ENCODE measurements at places on chromosomes 7 and 10.
A peak's percentile ranks its signal among the peaks of the same experiment; 100 is the strongest.

GRCh38 chr10:124168991-124169802 lies 75.8 kb upstream of the CHST15 start:
- DNase-seq, result no peak

- DNase-seq, result no peak
These were observed 3.3 kb downstream of the AVPI1 start for GRCh38 chr10:97683556-97684367.

DNA sequence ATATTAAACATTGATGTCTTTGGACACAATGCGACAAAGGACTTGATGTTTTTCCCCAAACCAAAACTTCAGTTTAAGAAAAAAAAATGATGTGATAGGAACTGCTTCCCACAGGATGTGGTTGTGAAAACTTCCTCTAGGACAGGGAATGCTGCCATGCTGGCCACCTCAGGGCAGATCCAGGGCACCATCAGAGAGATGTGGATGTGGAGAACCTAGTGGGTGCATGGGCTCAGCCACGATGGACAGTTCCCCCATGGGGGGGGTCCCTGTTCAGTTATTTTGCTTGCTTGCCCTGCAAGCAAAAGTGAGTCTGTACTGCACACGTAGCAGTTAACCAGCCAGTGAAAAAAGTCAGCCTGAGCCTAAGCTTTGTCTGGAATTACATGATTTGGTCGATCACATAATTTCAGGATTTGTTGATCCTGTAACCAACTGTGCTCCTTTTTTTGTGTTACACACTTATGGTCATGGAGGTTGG lies 36.3 kb downstream of the LAMB4 start:
- DNase-seq, result no peak

DNA sequence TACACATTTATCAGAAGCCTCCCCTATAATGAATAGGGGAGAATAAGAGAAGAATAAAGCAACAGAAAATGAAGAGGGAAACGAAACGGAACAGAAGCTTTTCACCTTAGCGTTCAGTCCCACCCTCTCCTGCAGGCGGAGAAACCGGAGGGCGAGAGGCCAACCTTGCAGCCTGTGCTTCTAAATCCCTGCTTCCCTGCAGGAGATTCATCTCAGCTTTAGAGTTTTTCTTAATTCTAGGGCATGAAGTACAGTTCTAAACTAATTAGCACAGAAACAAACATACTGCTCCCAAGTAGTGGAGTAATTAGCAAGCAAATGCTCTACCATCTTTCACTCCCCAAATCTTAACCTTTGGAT lies 107.2 kb downstream of the CUBN start:
- DNase-seq, result no peak

DNA sequence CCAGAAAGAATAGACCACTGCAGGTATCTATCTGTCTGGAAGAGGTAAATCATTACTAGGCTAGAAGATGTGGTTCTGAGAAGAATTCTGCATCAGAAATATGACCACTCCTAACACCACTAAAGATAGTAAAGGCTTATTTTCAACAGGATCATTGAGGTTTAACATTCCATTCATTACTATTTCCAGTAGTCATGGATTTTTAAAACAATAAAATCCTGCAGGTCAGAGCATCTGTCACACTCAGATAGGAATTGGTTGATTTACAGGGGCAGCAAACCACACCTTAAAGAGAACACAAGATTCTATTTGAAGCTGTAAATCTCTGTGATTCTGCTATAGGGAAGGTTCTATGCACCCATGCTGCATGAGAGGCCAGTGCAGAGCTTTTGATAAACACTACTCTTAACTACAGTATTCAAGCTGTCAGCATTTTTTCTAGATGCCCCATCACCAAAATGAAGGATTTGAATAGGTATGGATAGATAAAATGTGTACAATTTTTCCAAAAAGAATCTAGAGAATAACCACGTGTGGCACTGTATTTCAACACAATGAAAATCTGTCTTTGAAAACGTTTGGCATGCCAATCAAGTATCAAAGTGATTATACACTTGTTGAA lies 14.6 kb downstream of the LRRC17 start:
- no peak for DNase-seq

DNA sequence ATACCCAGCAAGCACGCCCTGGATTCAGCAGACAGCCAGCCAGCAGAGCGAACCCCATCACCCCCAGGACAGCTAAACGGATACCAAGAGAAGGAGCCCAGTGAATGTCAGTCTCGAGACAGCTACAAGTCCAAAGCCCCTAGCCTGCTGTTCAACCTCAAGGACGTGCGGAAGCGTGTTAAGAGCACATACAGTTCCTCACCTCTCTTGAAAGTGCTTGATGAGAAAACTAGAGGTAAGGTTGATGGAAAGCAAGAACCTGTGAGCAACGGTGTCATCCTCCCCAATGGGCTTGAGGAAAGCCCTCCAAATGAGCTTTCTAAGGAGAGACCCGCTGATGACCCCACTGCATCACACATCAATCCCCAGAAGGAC lies 24.9 kb downstream of the C10orf71 start:
- DNase-seq, result no peak

GRCh38 chr7:19016140-19016539 lies 101.3 kb downstream of the TWIST1 start:
- no peak for DNase-seq

DNA sequence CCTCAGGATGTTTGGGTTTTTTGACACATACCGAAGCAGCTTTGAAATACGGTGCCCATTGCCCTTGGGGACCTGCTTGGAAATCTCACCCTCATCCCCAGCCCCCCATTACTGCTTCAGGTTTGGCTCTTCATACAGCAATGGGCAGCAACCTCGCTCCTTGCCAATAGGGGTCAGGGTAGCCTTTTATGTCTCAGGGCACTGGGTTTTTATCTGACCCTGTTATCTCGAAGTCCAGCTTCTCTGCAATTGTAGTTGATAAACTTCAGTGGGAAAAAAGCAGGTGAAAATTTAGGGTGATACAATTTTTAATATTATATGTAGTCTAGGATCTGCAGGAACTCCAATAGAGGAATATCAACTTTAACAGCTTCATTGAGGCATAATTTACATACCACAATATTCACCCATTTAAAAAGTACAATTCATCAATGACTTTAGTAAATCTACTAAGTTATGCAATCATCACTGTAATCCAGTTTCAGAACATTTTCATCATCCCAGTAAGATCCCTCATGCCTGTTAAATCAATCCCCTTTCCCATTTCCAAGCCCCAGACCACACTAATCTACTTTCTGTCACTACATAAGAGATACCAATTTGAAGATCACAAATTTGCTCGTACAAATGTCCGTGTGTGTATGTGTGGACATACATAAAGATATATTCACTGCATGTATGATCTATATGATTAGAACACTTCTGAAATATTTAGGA lies 386.2 kb downstream of the KCNMA1 start:
- no peak for DNase-seq

GRCh38 chr10:35433851-35434426 lies 97.6 kb downstream of the CCNY start:
- no peak for DNase-seq

DNA sequence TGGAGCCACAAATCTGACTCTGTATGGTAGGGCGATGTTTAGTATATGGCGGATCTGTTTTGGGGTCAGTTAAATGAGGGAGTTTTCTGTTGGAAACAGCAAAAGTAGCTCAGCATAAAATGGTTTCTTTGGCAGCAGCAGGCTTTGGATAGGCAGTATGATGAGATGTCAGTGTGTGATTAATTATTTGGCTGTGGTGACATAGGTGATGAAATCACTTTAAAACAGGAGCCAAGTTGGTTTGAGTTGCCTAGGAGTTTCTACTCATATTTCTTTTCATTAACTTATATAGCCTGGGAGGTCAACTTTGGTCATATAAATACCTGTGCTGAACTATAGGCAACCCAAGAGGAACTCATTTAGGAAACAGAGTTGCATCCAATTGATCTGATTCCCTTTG lies 291.2 kb downstream of the LRMDA start:
- no peak for DNase-seq

DNA sequence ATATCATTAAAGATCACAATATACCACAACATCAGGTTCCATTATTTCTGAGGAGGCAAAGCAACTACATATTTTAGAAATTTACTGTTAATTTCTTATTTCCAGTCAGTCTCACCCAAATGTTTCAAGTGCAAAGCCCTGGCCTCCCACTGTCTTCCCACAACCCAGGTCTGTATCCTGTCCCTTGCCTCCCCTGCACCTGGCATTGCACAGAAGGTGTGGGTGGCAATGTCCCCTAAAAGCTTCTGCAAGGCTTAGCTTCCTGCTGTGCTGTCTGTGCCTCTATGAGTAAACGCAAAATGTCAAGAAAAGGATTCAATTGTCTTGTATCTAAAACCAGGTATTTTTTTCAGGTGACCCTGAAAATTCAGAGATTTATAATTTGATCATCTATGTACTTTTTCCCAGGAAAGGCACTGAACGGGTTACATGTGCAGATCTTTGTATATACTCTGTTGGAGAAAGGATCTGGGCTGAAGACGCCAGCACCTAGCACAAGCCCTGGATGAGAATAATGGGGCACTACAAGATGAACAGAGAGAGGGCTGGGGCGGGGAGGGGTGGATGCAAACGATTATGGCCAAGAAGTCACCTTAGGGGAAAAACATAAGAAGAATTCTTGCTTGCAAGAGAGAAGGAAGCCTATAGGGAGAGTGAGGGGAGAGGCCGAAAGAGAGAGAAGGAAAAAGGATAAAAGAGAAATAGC lies 3.1 kb upstream of the ANTXRL start:
- no peak for DNase-seq

GRCh38 chr10:90136731-90137316 lies 435.4 kb downstream of the KIF20B start:
- DNase-seq, result no peak

- no peak for DNase-seq
These were observed 114.0 kb downstream of the WDR37 start for GRCh38 chr10:1169981-1170866.

DNA sequence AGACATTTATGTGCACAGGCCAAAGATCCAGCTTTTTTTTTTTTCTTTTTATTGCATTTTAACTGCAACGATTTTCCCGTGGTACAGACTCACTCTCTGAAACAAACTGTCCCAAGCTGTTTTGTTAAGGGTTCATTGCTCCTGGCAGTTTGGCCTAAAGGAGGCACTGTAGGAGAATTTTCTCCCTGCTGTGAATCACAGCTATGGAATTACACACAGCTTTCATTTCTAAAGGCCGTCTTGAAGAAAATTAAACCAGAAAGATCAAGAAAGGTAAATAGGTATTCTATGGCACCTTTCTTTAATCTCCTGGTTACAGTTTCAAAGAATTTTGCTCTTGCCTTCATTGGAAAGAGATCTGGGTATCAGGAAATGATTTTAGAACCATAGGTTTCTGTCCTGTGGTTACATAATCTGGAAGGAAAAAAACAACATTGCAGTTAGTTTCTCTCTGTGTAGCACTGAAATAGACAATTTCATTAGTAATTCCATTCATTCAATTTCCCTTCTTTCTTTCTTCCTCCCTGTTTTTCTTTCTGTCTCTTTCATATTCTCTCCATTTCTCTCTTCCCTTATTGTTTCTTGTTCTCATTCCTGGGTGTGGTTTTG lies 51.2 kb downstream of the PDK4 start:
- no peak for DNase-seq

GRCh38 chr10:43594944-43595589 lies 11.2 kb upstream of the ZNF485 start:
- peak; percentile 52 for DNase-seq

DNA sequence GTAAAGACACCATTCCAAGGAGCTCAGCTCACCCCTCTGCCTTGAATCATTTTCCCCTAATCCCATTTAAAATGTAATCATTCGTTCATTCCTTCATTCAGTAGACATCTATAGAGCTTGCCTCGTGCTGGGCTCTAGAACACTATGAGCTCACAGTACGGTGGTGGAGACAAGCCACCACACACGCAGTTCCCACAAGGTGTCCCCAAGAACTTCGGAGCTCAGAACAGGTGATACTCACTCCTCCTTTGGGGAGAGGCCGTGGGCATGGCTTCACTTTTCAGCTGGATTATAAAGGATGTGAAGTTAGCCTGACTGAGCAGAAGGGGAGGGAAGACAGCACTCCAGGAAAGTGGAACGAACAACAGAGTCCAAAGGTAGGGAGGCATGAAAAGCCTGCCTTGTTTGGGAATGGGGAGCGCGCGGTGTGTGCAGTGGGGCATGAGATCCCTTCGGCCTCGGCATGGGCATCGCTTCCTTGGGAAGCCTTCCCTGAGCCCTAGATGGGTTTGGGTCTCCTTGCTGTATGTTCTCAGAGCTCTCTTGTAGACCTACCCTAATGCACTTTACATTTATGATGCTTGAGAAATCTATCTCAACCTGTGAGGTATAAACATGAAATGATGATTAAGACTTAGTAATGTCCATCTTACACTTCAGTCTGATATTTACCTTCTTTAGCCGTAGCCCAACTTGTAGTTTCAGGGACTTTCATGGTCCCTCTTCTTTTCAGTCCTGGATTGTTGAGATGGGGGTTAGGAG lies 809 bp upstream of the OGA start:
- no peak for DNase-seq

DNA sequence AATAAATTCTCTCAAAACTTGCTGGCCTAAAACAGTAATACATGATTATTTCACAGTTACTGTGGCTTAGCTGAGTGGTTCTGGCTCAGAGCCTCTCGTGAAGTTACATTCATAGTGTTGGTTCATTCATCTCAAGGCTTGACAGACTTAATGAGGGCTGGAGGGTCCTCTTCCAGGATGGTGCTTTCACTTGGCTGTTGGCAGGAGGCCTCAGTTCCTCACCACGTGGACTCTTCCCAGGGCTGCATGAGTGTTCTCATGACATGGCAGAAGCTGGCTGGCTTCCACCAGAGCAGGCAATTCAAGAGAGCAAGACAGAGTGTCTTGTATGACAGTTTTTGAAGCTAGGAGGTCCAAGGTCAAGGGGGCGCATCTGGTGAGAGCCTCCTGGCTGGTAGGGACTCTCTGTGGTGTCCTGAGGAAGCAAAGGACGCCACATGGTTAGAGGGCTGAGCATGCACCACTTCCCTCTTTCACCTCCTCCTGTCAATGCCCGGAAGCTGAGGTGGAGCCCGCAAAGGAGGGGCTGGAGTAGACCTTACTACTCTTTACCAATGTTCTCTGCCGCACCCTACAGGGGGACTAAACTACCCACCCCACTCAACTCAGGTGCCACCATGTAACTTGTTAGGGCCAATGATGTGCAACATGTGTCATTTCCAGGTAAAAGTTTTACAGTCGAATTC lies 58.2 kb upstream of the YAE1 start:
- DNase-seq, result no peak

GRCh38 chr7:30594540-30595435 lies at the start of gene GARS1:
Gene GARS1, plus strand, starts transcription at chr7:30594878. Its CDS starts 44 bp downstream, at chr7:30594922.
- DNase-seq, result peak; percentile 89

DNA sequence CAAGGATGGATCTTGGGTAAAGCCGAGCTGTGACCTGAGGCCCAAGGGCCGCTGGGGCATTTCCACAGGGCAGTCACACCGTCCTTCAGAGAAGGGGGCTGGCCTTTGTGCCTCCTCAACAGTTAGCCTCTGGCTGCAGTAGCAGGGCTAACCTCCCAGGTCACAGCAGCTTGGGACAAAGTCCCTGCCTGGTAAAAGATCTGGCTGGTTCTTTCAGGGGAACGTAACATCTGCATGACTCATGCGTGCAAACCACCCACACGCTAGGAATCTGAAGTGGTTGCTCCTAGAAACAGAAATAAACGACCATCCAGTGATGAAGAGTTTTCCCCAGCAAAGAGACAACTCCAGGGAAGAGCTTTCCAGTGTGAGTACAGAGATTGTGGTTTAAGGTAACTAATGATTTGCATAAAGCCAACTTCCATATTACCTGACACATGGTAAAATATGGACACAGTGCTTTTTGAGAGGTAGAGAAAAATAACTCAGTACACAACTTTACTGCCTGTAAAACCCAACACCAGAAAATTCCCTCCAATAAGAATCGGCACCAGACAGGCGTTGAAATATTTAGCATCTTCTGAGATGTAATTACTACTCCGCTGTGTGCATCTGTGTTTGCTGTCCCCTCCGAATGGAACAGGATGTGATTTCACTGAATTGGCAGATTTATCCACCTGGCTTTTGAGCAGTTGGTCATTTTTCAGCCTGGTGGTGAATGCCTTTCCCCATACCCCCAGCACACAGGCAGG lies 84.9 kb upstream of the ADRB1 start:
- no peak for DNase-seq
